Stimulated activated naive CD4-positive, alpha-beta T cell (primary cell): ENCODE measurements at places on chromosomes 6 and 20.

DNA sequence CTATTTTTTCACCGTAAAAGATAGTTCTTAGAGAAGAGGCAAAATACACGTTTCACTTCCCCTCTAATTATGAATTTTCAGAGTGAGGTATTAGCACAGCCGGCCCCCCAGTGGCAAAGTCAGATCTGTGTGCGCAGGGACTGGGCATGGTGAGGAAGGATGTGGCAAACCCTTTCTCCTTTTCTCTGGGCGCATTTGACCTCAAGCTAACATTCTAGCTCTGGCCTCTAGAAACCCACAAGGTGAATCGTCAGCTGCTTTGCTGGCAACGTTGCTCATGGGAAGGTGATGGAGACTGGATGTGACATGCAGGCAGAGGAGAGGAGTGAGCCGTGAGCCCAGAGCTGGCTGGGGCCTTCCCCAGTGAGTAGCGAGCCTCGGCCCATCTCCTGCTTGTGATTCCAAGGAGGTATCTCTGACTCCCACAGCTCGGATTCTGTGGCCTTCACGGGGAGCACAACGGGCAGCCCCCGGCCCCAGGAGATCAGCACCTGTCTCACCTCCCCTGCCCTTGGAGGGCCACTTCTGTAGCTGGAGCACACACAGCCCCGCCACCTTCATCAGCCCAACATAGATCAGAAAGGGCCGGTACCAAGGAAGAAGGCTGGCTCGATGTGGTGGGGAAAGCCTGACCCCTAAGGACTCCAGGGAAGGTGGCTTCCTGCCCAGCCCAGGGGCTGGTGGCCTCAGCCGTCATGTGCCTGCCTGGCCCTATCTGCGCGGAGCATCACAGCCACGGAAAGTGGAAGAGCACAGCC is 152.8 kb downstream of the TAF4 start:
- DNase-seq, result no peak

DNA sequence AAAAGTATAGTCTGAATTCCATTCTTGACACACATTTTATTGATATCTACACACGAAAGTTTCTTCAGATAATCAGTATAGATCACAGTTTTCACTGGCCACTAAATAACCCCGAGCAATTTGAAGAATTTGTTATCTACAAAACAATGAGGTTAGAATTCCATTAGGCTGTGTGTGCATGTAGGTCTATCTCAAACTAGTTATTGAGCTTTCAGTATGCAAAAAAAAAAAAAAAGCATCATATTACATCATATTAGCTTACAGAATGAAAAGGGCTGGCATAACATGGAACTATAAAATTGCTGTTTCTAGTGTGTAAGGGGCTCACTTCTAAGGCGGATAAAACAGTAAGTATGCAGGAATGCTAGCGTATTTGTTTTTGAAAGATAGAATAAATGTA is 59.5 kb upstream of the ADGRG6 start:
- no peak for DNase-seq

GRCh38 chr6:166903500-166903899 is 52.9 kb downstream of the RNASET2 start:
- DNase-seq, result no peak

GRCh38 chr6:149915970-149916865 is 6.7 kb downstream of the RAET1G start:
- DNase-seq, result no peak

DNA sequence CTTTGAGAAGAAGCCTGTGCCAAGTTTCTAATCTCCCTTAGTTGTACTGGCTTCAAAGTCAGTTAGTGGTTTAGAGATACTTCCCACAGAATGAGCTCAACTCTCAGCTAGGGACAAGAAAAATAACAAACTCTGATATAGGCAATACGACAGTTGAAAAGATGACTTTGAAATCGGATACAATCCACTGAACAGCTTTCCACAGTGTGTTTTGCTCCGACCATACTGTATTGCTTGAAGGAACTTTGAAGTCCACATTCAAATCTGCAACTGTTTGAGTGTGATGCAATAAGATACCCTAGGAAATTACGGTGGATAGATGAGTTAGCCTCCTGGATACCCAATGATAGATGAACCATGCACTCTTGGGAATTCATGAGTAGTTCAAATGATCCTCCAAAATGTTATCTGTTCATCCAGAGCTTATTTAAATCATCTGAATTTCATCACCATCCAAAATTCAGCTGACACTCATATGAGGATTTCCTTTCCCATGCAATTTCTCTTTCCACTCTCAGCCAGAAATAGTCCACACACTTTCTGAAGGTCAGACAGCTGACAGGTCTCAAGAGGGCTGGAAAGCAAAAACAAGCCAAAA is 443.8 kb downstream of the HAO1 start:
- no peak for DNase-seq

GRCh38 chr6:138640028-138640427 is 133.5 kb upstream of the CCDC28A start:
- DNase-seq, result no peak

- DNase-seq, result no peak
Measured at GRCh38 chr6:167479901-167480648, 155.2 kb downstream of the TTLL2 start.

- no peak for DNase-seq
Measured at GRCh38 chr20:49480236-49480635, 2.2 kb downstream of the KCNB1 start.

GRCh38 chr6:45702849-45703739 is 312.6 kb downstream of the CLIC5 start:
- no peak for DNase-seq

GRCh38 chr20:25859649-25860530 is 163.2 kb upstream of the ZNF337 start:
- peak; percentile 13 for DNase-seq

DNA sequence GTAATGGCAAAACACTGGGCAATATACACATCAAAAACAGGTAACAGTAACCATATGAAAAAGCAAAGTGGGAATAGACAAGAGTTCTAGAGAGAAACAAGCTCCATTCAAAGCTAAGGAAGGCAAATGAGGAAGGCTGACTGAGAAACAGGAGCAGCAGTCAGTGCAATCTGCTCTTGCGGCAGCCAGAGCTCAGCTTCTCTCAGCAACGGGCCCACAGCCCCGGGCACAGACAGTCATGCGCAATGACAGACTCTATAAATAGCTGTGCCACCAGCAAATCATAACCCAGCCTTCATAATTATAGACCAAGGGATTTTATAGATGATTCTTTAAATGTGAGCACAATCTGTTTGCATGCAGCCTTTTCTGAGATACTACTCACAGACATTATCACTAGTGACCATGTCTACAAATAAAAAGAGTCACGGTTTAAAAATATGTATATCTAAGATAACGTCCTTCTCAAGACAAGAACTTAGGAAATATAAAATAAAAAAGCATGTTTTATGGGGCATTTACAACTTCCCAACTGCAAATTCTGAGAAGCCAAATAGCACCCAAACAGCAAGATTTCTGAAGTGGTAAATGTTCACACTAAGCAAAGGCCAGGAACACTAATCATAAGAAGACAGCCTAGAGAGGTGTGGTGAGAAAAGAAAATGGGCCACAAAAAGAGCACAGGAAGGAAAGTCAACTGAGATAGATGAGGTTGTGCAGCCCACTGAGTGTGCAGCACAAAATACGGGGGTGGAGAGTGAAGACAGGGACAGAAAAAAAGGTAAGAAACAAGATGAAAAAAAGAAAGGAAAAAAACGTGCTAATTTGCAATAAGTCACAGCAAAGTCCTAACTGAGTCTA is 39.9 kb upstream of the BEND6 start:
- DNase-seq, result no peak

DNA sequence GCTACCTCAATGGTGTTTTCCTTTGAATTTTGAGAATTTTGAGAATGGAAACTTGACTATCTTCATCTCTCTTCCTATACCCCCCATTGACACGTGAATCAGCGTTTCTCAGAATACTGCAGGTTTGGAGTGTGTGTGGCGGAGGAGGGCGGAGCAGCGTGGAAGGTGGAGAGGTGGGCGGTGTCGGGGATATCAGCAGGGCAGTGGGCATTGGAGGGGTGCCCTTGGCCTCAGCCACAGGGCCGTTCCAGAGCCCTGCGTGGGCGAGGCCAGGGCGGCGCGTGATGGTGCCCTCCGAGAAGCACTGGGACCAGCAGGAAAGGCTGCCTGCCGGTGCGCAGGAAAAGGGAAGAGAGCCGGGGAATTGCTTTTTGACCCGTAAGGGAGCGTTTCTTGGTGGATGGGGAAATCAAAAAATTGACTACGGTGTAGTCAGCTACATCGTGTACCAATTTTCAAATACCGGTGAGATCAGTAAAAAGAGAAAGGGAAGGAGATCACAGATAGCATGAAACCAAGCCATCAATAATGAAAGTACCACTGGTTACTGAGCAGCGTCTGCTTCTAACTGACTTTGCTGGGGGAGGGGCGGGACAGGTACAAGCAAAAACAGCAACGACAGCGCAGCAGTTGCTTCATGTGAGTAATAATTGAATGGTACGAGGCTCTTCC is 82.7 kb upstream of the DUSP22 start:
- DNase-seq, result no peak

DNA sequence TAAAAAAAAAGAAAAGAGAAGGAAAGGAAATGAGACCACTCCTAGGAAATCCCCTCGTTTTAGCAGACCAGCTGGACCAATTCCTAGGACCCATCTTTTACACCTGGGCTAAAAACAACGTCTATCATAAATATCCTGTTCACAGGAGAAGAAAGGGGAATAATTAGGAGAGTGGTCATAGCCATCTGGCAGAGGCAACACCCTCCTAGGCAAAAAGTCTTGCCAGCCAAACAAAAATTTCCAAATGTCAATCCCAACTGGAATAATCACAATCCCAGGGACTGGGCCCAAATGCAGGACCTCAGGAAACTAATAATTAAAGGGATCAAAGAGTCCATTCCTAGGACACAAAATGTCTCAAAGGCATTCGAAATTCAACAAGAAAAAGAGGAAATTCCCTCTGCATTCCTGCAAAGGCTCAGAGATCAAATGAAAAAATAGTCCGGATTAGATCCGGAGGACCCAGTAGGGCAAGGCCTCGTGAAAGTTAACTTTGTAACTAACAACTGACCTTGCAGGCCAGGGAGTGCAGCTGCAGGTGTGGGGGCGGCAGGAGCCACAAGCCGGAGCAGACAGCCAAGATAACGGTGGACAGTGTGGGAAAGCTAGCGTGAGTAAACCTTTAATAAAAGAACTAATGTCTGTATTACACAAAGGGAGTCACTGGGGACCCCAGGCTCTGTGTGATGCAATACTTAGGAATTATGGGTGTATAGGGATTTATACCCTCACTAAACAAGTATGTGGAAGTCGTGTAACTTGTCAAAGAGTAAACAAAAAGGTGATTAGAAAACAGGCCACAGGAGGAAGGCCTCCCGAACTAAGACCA is 11.7 kb downstream of the LCA5 start:
- DNase-seq, result no peak

GRCh38 chr20:1822564-1823449 is 72.4 kb upstream of the SIRPA start:
- DNase-seq, result no peak

GRCh38 chr6:85675030-85675819 is 32.5 kb upstream of the SYNCRIP start:
- no peak for DNase-seq

- DNase-seq, result no peak
Measured at GRCh38 chr6:104705095-104705707, 154.5 kb downstream of the HACE1 start.

DNA sequence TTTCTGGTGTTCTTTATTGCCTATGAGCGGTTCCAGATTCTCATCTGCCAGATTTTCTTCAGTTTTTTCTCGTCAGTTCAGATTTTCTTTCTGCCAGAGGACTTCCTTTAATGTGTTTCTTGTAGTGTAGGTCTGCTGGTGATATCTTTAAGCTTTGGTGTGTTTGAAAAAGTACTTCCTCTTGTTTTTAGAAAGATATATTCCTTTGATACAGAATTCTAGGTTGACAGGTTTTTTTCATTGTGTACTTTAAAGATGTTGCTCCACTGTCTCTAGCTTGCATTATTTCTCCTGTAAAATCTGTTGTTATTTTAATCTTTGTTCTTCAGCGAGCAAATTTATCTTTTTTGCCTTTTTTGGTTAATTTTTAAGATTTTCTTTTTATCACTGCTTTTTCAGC is 36.9 kb downstream of the ASXL1 start:
- no peak for DNase-seq

GRCh38 chr20:8401556-8401955 is 269.5 kb downstream of the PLCB1 start:
- no peak for DNase-seq

- DNase-seq, result no peak
Measured at GRCh38 chr6:87540539-87540938, 49.2 kb downstream of the RARS2 start.

DNA sequence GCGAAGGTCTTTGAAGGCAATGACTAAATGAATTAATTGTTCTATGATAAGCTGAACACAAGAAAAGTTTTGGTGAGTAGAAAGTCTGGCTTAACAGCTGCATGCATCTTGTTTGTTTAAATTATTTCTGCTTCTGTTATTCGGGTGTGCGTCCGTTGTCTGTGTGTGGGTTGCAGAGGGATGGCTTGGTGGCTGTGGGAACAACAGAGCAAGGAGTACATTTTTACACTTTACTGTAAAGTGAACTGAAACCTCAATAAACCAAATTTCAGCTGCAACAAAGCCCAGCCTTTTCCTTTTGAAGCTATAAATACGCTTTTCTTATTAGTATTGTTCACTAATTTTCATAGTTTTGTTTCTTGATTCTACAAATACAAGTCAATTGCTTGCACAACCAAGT is 3.5 kb upstream of the LAMP5 start:
- no peak for DNase-seq

DNA sequence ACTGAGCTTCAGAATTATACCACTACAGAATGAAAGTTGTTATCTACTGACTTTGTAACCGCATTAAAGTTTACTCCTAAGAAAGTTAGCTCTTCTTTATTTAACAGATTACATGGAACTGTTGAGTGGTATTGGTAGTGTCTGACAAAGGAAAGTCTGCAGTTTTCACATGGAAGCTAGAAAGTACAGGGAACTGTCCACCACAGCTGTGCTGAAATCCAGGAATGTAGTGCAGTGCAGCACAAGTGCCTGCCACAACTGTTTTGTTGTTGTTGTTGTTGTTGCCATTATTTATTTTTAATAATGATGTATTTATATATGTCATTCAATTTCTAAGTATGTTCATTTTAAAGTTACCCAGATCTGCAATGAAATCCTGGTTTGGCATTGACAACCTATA is 464.9 kb downstream of the TBC1D32 start:
- DNase-seq, result no peak

DNA sequence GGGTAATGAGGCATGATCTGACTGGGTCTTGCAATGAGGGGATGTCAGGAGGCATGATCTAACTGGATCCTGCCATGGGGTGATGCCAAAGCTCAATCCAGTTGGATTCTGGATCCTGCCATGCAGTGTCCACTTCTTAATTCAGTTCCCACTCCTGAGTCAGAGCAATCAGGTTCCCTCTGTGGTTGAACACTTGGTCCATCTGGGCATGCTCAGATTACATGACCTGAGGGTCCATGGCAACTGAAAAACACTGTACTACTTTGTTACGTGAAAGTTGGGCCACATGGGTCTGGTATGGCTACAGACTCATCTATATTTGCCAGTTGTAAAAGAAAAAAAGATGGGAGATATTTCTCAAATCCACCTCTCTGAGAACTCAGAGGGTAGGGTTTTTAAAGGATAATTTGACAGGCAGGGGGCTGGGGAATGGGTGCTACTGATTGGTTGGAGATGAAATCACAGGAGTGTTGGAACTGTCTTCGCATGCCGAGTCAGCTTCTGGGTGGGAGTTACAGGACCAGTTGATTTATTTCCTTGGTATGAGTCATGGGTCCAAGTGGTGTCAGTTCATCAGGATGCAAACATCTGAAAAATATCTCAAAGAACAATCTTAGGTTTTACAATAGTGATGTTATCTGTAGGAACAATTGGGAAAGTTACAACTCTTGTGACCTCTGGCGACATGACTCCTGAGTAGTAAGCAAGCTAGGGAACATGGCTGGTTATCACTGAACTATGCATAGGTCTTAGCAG is 21.6 kb downstream of the C6orf163 start:
- no peak for DNase-seq

- DNase-seq, result no peak
Measured at GRCh38 chr20:46194409-46194808, 76.3 kb downstream of the CD40 start.
